Kidney glomerular epithelial cell (primary cell): ENCODE measurements at places on chromosomes 2 and 18.

GRCh38 chr2:103268841-103269498 is 507.1 kb downstream of the TMEM182 start:
- no peak for DNase-seq

GRCh38 chr2:53028225-53028624 is 739.4 kb upstream of the CHAC2 start:
- peak; percentile 39 for DNase-seq

GRCh38 chr2:159706385-159706980 is 5.8 kb upstream of the MARCHF7 start:
- DNase-seq = no peak

DNA sequence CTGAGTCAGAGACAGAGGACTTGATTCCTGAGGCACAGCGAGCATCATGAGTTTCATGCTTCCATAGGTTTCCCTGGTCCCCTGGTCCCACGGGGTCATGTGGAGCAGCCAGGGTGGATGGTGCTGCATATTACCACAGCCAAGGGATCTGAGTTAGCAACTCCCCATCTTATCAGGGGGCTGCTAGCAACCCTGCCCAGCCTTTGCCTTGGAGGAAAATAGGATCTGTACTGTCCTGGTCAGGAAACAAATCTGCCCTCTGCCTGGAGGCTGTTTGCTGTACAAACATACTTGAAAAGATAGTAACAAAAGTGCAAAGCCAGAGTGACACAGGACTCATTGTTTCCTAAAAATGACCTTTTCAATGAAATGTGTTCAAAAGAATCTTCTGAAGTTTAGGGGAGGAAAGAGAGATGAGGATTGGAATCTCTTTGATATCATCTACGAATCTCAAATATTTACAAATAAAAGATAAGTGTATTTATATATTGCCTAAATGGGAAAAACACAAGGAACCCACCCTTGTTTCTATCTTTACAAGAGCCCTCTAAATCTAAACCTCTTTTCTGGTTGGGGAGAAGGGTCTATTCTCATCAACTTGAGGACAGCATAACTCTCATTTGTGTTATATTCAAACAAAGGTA is 194.8 kb downstream of the CD226 start:
- no peak for DNase-seq

DNA sequence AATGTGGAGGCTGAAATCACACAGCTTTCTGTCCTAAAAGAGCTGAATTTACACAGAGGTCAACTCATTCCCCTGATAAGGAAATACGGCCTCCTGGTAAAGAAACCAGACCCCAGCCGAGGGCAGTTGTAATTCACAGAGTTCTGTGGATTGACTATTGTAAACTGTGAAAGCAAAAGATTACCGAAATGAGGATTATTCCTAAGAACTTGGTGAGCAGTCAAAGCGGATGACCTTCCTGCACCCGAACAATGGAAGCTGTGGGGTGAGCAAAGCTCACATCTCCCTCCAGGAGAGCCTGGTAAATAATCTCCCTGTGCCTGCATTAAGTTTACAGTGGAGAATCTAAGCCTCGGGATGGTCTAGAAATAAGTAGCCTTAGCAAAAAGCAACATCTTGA is 138.2 kb upstream of the PXDN start:
- DNase-seq = no peak

GRCh38 chr2:227433171-227433570 is 38.8 kb upstream of the AGFG1 start:
- no peak for DNase-seq

DNA sequence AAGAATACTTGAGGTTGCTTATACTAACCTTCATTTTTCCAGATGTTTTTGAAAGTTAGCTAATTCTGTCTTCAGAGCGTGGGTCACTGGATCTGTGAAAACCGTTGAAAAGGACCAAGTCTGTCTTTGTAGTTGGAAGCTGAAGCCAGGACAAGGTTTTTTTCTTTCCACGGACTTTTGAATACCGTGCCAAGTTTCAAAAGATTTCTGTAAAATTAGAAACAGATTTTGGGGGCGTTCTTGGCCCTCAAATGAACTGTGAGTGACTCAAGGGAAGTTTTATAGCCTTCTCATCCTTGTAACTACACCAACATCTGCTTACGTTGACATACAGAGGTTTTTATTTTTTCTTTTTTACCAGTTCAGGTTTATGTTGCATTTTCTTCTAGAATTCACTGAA is at the start of gene FAP:
Gene FAP (minus strand): TSS at position 152 of the 400 bp plus-strand sequence. CDS start 118 bp downstream, at position 34.
- no peak for DNase-seq

- DNase-seq = no peak
Measured at GRCh38 chr2:64610316-64610855, 43.3 kb downstream of the SERTAD2 start.

DNA sequence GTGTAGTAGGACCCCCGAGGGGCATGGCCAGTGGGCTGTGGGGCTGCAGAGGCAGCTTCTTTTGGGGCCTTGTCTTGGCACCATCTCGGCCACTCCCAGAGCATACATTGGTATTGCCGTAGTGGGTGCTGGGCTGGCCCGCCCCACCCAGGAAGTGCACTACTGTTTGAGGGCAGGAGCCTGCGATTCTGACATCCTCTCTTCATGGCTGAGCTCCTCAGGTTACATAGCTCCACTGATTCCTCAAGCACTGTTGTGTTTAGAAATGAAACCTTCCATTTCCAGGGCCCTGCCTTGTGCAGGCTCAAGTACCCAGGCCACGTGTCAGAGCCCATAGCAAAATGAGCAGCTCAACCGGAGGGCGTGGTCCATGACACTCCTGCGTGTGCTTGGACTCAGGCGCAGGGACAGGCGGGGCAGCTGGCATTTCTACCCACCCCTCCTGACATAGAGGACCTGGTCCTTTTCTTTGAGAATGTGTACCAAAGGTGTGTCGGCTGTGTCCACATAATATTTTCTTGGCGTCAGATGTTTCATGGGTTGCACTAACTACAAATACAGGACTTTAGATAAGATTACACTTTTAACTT is 67.9 kb downstream of the DGKD start:
- DNase-seq = no peak
